ENCODE measurements at places on chromosomes 12 and 14. TPM values are rescaled to one million over a fixed set of nuclear protein-coding genes. Genes with fewer than 3 reads are reported as not detected.

DNA sequence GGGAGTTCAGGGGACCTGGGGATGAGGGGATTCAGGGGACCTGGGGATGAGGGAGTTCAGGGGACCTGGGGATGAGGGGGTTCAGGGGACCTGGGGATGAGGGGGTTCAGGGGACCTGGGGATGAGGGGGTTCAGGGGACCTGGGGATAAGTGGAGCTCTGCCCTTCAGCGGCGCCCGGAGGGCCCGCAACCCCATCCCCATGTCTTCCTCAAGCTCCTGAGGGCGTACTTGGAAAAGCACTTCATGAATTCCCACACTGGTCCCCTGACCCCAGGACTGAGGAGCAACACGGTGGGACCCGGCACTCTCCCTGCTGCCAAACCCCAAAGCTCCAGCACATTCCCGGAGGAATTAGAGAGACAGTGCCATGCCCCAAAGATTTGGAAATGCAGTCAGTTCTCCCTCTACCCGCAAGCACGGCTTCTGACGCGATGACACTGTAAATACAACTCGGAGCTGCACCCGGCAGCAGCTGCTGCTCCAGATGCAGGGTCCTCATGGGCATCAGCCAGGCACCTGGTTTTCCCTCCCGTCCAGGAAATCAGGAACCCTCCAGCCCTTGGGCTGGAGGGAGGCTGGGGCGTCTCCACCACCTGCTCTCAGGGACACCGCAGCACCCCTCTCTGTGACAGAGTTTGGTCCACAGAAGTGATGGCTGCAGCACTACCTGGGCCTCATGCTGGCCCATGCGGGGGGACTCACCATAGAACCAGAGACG is 32.8 kb upstream of the C14orf180 start:
- DNase-seq = no peak

COX6A1 gene
- 300 TPM for total RNA-seq

CAPZA3 gene
- not detected for total RNA-seq

DNA sequence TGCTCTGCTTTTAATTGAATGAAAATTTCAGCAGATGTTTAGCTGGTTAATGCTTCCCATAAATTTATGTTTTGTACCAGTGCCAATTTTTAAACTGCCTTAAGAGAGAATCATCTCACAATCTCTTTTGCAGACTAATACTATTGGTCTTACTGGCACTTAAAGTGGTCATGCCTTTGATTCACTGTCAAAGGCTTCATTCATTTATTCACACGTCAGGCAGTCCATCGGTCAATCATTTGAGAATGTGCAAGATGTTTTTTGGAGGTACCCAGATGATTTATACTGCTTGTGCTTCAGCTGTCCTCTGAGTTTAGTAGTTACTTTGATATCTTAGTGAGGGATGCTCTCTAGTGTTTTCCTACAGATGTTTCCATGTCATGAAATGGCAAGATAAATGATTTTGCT is 83.4 kb downstream of the NAV3 start:
- no peak for DNase-seq

DNA sequence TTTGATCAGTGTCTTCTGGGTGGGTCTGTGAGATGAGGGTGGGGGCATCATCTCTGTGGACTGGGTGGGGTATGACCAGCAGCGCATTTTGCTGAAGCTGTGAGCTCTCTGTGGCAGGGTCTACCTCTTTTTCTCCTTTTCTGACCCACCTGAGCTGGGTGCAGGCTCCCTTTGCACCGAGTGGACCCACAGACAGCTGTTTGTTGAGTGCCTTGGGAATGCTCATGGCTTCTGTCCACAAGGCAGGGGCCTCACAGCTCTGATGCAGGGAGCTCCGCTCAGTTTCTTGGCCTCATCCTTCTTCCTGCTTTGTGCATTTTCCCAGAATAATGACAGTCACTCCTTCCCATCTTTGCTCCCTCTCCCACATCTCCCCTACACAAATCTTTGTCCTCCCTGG is 380.6 kb downstream of the DPF3 start:
- no peak for DNase-seq

- no peak for DNase-seq
These were observed 502 bp upstream of the MBIP start for GRCh38 chr14:36320897-36321381.

LRP1-AS gene
- not detected for total RNA-seq

DNA sequence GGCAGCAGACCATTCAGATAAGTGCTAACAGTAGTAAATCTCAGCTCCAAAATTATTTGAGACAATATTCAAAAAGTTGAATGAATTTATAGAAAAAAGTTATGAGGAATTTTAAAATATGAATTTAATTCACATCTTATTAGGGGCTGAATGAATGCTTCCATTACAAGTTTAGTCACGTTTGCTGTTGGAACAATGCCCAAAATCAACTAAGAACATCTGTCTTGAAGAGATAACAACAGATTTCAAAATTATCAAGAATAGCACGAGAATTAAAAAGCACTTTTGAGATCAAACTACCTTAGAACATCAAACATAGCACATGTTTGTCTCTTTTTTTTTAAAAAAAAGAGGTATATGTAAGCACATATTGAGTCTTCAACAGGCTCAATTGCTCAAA is 115.4 kb upstream of the PPFIA2 start:
- DNase-seq = no peak

- no peak for DNase-seq
These were observed 126.7 kb upstream of the HIF1A start for GRCh38 chr14:61568572-61569011.

DNA sequence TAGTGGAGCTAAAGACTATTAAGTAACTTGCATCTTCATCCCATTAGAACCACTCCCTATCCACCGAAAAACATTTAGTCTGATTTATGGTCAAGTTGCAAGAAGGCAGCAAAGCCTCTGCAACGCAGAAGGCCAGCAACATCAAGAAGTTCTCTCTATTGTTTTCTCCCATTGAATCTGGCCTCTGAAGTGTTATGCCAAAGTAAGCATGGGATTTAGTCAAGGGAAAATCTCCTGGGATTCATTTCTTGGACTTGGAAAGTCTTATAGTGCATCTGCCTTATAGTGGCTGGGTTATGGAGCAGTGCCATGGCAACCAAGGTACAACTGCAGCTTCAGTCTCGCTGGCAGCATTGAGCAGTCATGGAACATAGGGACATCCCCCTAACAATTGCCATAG is 87.7 kb upstream of the KRR1 start:
- no peak for DNase-seq

Measured in chondrocyte (in vitro differentiated cells).